ENCODE measurements at places on chromosomes 5 and 9. TPM values are rescaled to one million over a fixed set of nuclear protein-coding genes. Genes with fewer than 3 reads are reported as not detected.

DNA sequence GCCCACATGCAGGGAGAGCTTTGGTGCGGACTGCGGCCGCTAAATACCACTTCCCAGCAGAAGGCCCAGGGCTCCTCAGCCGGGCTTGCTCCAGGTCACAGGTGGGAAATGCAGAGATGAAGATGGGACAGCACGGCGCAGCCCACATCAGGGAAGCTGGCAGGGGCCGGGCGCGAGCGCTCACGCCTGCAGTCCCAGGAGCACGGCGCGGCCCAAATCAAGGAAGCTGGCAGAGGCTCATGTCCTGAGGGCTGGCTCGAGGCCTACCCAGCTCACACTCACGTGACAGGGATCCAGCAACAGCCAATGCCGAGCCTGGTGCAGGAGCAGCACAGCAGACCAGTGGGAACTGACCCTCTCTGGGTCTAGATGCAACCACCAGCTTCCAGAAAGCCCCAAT lies 16.3 kb downstream of the LPCAT1 start:
- no peak overlapping the region for H3K27ac ChIP-seq
- no peaks in the 10 kb centered on the region for H3K27me3 ChIP-seq
- no peak overlapping the region for H3K4me3 ChIP-seq
- H3K36me3 ChIP-seq: peaks cover 8% of the 10 kb centered on the region

Gene ITGA2
- 1.4 TPM for total RNA-seq

- DNase-seq: no peak
- H3K4me1 ChIP-seq: peaks cover 6% of the 10 kb centered on the region
- no peak overlapping the region for H3K27ac ChIP-seq
- no peak overlapping the region for H3K4me3 ChIP-seq
- no peaks in the 10 kb centered on the region for H3K27me3 ChIP-seq
These were observed 14.8 kb downstream of the REEP5 start for GRCh38 chr5:112907166-112907631.

DNA sequence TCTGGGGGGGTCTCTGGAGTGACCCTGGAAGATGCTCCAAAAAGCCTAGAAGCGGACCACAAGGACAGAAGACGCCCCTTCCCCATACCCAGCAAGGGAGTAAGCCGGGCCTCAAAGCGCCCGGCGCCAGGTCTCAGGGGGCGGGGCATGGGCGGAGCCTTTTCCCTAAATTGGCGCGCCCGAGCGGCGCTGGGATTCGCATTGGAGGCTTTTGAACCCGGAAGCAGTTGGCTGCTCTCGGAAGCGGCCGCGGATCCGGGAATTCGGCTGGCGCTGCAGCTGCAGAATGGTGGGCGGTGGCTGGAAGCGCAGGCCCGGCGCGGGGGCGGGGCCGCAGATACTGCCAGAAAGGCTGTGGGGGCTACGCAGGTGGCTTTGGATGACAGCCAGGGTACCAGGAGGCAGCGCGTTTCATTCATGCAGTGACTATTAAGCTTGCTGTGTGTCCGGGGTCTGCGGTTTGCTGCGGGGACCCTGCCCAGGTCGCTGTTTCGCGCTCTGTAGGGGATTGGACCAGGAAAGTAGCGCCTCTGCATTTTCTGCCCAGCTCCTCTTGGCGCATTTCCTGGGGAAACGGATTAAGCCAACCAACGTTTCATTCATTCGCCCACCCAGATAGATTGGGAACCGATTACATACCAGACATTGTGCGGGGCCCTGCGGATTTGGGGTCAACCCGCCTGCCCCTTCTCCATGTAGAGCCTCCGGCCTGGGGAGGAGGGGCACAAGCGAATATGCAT lies 83.0 kb upstream of the FREM1 start:
- H3K27ac ChIP-seq: peak overlapping the region; percentile 40
- H3K4me3 ChIP-seq: peak overlapping the region; percentile 44
- peaks cover 34% of the 10 kb centered on the region for H3K4me1 ChIP-seq
- H3K27me3 ChIP-seq: no peaks in the 10 kb centered on the region
- DNase-seq: peak; percentile 21

DNA sequence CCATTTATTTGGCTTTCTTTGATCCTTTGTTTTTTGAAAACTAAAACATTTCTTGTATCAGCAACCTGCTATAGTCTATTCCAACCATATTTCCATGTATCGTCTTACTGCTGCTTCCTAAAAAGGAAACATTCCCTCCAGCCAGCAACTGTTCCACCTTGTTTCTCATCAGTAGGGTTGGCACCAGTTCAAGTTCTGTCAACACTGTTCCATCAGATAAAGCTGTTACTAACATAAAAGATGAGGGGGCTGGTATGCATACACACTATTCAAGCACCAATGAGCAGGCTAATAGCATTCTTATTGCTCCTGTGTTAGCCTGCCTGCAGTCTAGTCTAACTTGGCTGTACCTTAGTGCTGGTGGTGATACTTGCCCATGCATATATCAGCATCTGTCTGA lies 178.3 kb downstream of the CWC27 start:
- no peak overlapping the region for H3K27ac ChIP-seq
- no peaks in the 10 kb centered on the region for H3K36me3 ChIP-seq
- DNase-seq: no peak
- no peaks in the 10 kb centered on the region for H3K4me1 ChIP-seq
- no peak overlapping the region for H3K4me3 ChIP-seq
- no peaks in the 10 kb centered on the region for H3K27me3 ChIP-seq

Gene ZNF484
- total RNA-seq: 22.6 TPM

- no peaks in the 10 kb centered on the region for H3K4me1 ChIP-seq
- no peak for DNase-seq
- no peak overlapping the region for H3K4me3 ChIP-seq
- H3K27ac ChIP-seq: no peak overlapping the region
These were observed 124.3 kb upstream of the SMARCA2 start for GRCh38 chr9:1890816-1891215.

- no peaks in the 10 kb centered on the region for H3K4me1 ChIP-seq
- no peak for DNase-seq
- no peaks in the 10 kb centered on the region for H3K36me3 ChIP-seq
- no peak overlapping the region for H3K27ac ChIP-seq
- H3K4me3 ChIP-seq: no peak overlapping the region
These were observed 542.3 kb downstream of the PDE4D start for GRCh38 chr5:59351076-59351794.

Gene CTXN3
- not detected for total RNA-seq

GRCh38 chr9:137095664-137096517 lies 9.1 kb downstream of the MAN1B1 start:
- DNase-seq: peak; percentile 90
- H3K36me3 ChIP-seq: peaks cover 20% of the 10 kb centered on the region
- H3K27me3 ChIP-seq: no peaks in the 10 kb centered on the region
- H3K27ac ChIP-seq: peak overlapping the region; percentile 80
- peaks cover 25% of the 10 kb centered on the region for H3K4me1 ChIP-seq

DNA sequence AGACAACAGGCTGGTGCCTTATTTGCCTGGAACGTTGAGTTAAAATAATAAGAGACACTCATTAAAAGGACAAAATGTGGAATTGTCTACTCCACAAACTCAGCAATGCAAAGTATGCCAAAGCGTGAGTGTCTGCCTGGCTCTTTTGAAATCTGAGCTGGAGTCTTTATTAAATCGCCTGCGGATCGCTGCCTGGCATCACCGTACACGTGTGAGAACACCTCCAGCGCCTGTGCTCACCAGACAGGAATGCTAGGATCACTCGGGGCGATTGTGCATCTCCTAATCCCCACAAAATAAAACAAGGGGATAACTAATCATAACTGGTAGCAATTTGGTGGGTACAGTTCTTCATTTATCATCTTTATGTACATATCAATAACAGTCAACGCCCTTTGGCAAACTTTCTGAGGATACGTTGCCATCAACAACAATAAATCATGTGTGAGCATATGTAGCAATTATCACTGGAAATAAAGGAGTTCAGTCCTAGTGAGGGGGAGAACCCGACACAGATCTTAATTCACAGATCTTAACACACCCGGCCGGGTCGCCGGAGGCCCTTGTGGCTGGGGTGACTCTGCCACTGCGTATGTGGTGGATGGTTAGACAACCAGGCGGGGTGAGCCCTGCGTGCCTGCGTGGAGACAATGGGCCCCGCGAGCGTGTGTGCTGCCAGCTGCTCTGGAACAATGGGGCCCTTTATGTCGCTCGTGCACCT lies 284.9 kb upstream of the IRX1 start:
- H3K27ac ChIP-seq: no peak overlapping the region
- H3K27me3 ChIP-seq: no peaks in the 10 kb centered on the region
- no peaks in the 10 kb centered on the region for H3K4me1 ChIP-seq
- no peaks in the 10 kb centered on the region for H3K36me3 ChIP-seq

DNA sequence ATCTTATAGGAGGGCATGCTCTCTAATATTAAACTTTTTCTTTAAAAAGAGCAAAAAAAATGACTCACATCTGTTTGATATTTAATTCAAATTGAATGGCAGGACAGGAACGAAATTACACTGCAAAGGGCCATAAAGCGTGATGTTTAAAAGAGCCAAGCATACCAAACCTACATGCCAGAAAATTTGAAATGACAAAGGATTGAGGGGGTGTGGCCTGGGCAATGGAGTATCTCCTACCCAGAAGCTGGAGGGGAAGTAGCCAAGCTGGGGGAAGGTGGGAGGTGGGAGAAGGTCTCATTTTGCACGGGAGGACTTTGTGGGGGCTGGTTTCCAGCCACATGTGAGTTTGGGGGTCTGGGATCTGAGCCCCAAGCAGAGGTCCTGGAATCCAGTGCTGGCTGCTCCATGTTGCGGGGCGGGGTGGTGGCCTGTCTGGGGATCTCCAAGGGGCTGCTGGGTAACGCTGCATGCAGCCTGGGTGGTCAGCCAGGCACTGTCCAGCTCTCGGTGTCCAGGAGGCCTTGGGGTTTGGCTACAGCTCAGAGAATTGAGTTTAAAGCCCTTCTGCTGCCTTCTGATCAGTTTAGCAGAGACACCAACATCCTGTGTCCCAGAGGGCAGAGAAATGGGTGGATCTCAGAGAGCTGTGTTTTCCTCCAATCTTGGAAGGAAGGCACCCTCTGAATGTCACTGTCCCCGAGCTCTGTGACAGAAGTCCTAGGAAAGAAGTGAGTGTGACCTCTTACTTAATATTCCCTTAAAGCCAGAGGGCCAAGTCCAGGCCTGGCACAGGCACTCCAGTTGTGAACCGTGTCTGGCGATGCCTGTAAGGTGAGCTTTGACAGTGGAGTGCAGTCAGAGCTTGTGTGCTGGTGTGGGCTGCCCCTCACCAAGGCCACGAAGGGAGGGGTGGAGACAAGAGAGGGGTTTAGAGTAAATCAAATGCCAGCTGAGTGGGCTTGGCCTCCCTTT lies 7.6 kb downstream of the DCANP1 start:
- no peaks in the 10 kb centered on the region for H3K4me1 ChIP-seq
- H3K4me3 ChIP-seq: no peak overlapping the region
- no peak overlapping the region for H3K27ac ChIP-seq
- no peaks in the 10 kb centered on the region for H3K27me3 ChIP-seq
- DNase-seq: no peak
- H3K36me3 ChIP-seq: no peaks in the 10 kb centered on the region

DNA sequence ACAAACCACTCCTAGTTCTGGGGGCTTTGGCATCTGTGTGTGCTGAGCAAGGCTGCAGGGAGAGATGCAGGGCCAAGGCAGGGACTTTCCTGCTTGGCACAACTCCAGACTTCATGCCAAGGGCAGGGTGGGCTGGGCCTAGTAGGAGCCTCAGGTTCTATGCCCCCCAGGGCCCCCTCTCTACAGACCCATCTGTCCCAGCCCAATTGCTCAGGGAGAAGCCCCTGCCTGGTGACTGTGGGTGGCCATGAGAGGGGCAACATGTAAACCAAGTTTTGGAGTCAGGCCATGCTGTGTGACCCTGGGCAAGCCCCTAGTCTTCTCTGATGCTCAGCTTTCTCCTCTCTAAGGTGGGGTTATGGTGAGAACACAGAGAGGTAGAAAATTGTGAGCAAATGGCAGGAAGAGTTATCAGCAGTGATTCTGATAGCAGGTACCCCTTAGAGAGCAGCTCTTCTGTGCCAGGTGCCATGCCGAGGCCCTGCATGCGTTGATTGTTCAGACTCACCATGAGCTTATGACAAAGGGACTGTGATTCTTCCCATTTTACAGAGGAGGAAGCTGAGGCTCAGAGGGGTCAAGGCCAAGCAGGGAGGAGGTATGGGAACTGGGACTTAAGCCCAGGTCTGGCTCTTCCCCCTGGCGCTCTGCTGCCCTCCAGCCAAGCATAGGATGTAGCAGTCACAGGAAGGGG lies 5.2 kb downstream of the OLFML2A start:
- H3K4me3 ChIP-seq: no peak overlapping the region
- H3K36me3 ChIP-seq: no peaks in the 10 kb centered on the region
- no peak overlapping the region for H3K27ac ChIP-seq
- no peaks in the 10 kb centered on the region for H3K27me3 ChIP-seq
- DNase-seq: no peak
- H3K4me1 ChIP-seq: no peaks in the 10 kb centered on the region

Data from CD4-positive, alpha-beta memory T cell (primary cell).